ENCODE measurements at places on chromosomes 2 and 18.

GRCh38 chr2:11754700-11755015, 8.2 kb downstream of the LPIN1 start:
- no peak for DNase-seq

DNA sequence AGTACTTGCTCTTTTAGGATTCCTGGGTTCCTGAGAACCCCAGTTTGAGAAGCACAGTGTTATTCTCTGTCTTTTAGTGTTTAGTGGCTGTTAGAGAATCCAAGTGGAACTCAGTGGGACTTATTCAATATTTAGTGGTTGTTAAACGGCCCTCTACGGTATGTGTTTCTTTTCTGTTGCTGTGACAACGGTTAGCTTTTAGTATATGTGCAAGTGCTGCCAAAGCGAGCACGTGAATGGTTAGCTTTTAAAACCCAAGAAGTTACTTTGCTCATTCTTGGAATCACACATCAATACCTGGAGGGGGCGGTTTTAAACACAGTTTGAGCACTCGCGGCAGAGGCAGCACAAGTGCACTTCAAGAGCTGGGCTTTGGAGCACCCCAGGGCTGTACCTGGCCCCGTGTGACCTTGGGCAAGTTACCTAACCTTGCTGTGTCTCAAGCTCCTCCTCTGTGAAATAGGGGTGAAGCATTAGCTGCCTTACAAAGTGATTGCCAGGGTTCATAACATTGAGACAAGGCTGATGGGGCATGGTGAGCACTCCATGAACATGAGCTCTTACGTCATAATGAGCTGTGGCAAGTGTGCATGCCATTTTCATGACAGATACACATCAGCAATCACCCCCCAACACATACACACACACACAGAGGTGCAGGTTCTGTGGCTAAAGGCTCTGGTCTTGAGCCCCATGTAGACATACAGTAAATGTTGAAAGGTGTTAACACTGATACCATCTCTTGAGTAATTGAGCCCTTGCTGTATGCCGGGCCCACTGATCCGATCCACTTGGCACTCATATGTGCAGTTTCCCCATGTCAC, 234.1 kb downstream of the ALPK2 start:
- no peak for DNase-seq

DNA sequence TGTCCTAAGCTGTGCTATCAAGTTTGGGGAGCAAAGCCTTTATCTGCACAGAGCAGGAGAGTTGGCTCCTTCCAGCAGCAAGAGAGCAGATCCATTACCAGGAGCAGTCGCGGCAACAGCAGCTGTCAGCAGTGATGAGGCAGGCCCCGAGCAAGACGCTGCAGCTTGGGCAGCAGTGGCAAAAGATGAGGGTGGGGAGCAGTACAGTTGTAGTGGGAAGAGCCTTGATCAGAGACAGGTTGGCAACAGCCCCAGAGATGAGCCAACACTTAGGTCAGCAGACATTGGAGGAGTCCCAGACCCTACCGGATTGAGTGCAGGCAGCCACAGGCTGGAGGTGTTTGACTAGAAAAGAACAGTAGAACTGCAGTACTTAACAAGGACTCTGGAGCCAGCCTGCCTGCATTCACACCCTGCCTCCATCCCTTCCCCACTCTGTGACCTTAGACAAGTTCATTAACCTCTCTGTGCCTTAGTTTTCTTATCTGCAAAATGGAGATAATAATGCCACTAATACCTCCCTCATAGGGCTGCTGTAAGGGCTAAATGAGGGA, 117.1 kb upstream of the SERTAD2 start:
- DNase-seq = no peak

GRCh38 chr2:223841436-223842190, 4.2 kb upstream of the AP1S3 start:
- DNase-seq = no peak

DNA sequence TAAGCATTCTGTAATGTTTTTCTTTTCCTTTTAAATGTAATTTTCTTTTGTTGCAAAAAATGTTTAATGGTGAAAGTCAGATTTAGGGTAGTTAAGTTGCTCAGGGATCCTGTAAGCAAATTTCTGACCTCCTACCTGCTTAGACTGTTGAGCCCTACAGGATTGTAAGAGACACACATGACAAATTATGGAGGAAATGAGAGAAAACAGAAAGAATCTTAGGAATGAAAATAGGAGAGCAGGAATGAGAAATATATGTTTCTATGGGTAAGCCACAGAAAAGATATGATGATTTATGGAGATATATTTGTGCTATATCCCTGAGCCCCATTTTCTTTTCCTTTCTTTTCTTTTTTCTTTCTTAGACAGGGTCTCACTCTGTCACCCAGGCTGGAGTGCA, 28.3 kb downstream of the CYBRD1 start:
- DNase-seq = no peak

GRCh38 chr2:148594216-148594615, 50.3 kb upstream of the EPC2 start:
- DNase-seq = no peak

GRCh38 chr2:20823917-20824316, 1.0 kb upstream of the LDAH start:
- DNase-seq = no peak

- DNase-seq = no peak
These were observed 215.3 kb upstream of the SESTD1 start for GRCh38 chr2:179479947-179480346.

Data from hippocampal formation (tissue), 2 donors.